ENCODE measurements at places on chromosomes 4 and X.

GRCh38 chr4:107760281-107760947 lies 40.4 kb upstream of the PAPSS1 start:
- no peak for DNase-seq

DNA sequence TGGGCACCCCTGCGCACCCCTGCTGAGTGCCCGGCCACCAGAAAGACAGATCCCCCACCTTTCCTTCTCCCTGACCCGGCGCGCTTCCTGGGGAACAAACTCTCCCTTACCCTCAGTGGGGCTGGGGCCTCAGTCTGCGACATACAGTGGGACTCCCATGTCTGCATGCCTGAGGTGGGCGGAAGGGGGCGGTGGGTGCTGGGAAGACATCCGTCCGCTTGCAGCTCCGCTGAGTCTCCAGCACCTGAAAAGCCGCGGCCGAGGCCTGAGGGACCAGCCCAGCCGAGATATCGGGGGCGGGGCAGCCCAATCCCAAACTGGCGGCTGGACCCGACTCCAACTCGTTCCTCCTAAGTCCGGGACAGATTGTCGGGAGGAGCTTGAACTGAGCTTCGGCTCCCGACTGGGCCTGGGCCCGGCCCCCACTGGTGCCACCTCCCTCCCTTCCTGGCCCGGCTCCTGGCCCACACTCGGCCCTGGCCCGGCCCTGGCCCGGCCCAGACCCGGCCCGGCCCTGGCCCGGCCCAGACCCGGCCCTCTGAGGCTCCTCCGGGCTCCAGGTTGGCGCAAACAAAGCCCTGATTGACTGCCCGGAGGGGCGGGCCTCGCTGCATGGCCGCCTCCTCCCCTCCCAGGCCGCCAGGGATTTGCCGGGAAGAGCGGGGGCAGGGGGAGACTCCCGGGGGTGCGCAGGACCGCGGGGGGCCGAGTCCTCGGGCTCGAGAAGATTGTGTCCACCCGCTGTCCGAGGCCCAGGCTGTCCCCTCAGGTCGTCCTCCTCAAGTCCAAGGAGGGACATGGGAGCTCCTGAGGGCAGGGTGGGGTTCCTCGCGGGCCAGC lies 877 bp upstream of the SLC16A2 start:
- DNase-seq, result no peak

DNA sequence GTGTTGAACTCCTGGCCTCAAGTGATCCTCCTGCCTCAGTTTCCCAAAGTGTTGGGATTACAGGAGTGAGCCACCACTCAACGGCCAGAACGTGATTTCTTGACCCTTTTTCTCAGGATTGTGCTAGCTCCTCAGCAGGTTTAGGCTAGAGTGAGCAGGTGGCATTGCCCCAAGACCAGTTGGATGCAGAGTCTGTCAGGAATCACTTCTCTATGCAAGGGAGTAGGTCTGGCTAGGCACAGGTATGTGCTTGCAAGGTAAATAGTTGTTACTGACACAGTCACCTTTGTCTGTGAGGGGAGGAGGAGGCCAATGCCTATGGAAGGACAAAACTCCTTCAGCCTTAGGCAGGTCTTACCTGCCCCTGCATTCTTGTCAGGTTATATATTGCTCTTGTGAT lies 24.2 kb downstream of the SLC25A5 start:
- no peak for DNase-seq

- no peak for DNase-seq
These were observed 2521.4 kb downstream of the ARAP2 start for GRCh38 chr4:33722800-33723516.

- no peak for DNase-seq
These were observed 171.7 kb downstream of the AMELX start for GRCh38 chrX:11464836-11465463.

DNA sequence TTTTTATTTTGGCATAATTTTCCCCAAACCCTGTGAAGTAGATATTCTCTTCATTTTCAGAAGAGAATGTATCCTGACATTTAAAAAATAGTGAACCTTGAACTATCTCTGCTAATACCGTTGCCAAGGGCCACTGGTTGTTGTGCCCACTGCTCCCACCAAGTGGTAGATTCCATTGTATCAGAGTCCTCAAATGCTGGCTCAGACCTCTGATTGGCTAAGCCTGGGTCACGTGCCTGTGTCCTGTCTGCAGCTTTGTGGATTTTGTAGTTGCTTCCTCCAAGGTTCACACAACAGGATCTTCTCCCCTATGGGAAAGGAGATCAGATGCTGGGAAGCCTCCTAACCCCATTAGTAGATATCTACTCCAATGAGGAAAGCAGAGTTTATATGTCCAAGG lies 104.8 kb upstream of the CASK start:
- no peak for DNase-seq

DNA sequence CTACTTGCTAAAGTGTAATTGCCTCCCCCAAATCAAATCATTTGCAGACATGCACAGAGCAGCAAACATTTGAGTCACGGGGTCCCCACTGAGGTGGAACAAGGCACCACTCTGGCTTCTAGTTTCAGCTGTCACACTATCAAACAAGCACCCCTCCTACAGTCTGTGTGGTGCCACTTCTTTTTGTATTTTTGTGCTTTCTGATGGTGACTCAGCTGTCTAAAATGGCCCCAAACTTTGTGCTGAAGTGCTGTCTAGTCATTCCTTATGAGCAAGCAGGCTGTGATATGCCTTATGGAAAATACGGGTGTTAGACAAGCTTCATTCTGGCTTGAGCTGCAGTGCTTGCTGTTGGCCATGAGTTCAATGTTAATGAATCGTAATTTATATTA lies 15.4 kb downstream of the IGFBP7 start:
- no peak for DNase-seq

DNA sequence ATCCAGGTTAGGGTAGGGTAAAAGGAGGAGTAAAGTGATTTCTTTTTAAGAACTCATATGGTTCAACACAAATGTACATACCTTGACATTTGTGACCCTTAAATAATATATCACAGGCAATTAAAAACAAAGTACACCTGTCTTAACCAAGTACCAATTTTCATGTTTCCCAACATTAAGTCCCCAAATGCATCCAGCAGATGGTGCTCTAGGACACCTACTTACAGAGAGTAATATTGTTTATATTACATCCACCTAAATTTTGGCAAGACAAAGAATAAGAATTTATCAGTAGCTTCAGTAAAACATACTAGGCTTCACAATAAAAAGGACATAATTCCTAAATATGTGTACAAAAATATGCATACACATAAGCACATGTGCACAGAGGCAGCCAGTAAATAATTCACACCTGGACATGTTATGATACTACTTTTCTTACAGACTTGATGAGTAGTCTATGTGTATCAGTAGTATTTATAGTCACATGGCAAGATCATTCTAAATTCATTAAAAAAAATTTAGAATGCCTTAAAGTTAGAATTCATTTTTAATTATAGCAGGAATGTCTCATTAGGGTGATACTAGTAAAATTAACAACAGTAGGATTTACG lies 219.7 kb downstream of the DCLK2 start:
- no peak for DNase-seq

GRCh38 chrX:122787231-122787630 lies 396.8 kb upstream of the GRIA3 start:
- DNase-seq, result no peak

GRCh38 chr4:131304686-131305085 lies 1844.4 kb upstream of the PCDH10 start:
- no peak for DNase-seq

GRCh38 chrX:55004231-55004630 lies 4.1 kb downstream of the APEX2 start:
- no peak for DNase-seq

- DNase-seq, result no peak
These were observed 114.9 kb downstream of the EFHC2 start for GRCh38 chrX:44228621-44229020.

GRCh38 chr4:88104902-88105610 lies 53.4 kb downstream of the ABCG2 start:
- DNase-seq, result no peak
